ENCODE measurements at places on chromosomes 5 and 9.

DNA sequence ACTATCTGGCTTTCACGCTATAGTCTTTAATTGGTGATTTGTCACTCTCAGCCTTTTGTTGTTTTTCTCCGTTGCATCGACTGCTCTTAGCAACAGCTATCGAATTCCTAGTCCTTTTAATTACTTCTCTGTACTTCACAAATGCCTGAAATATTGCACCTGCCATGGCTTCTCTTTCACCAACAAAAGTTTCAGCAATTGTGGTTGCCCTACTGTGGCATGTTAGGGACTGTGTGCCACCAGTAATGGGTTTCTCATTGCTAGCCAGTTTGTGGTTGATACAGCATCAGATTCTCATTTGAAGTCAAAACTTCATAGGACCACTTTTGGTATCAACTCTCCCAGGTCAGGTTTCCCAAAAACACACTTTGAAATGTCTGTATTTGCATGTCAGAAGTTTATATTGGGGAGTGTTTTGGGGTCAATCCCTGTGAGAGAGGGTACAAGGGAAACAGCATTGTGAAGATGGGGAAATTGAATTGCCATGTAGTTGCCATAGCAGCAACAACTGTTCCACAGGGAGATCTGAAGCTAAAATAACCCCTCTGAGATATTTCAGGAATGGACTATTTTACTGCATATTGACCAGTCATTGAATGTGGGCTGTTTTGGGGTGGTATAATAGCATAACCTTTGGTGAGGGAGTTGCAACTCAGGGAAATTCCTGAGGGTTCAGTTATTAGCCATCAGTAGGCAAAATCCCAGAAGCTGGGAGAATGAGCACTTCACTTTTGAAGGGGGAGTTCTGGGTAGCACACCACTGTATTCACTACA lies 99.2 kb downstream of the WDR70 start:
- DNase-seq: no peak

- DNase-seq: no peak
Measured at GRCh38 chr5:53438486-53439472, 41.6 kb upstream of the FST start.

- DNase-seq: no peak
Measured at GRCh38 chr9:126723807-126724172, 81.0 kb upstream of the ZBTB43 start.

GRCh38 chr9:17003576-17004240 lies 131.1 kb upstream of the CNTLN start:
- peak; percentile 6 for DNase-seq

GRCh38 chr5:62284946-62285891 lies 20.8 kb upstream of the KIF2A start:
- DNase-seq: peak; percentile 19

DNA sequence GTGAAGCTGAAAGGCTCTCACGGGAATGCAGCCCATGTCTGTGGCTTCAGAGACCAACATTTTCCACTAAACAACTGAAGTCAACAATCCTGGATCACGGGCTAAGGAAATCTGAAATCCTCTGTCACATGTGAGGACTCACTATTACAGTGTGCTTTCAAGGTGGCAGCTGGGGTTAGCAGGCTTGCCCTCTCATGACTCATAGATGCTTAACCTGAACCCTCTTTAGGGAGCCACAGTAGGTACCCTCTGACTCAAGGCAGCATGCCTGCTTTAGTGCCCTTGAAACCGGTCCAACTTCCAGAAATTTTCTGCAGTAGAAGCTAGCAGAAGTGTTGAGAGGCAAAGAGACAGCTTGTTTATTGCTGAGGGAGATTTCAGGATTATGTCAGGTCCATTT lies 232.5 kb downstream of the GABRB2 start:
- no peak for DNase-seq

GRCh38 chr5:174533751-174534241 lies 190.6 kb upstream of the MSX2 start:
- DNase-seq: peak; percentile 87

- DNase-seq: no peak
Measured at GRCh38 chr5:52710972-52711596, 76.6 kb upstream of the ITGA1 start.

DNA sequence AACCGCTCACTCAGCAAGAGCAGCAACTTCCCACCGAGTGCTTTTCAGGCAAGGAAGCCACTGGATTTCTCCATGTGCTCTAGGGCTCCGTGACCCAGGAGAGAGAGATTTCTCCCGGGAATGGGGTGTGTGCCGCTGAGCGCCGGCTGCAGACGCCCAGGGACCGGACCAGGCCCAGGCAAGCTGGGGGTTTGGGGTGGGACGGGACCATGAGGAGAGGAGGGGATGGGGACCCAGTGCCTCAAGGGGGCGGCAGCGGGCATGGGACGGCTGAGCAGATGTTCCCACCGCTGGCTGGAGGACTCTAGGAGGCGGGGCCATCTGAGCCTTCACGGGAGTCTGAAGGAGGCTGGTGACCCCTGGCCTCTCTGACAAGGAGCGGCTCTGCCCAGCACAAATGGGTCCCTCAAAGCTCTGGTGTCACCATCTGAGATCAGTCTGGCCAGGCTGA lies 8.5 kb downstream of the LCN9 start:
- DNase-seq: no peak

DNA sequence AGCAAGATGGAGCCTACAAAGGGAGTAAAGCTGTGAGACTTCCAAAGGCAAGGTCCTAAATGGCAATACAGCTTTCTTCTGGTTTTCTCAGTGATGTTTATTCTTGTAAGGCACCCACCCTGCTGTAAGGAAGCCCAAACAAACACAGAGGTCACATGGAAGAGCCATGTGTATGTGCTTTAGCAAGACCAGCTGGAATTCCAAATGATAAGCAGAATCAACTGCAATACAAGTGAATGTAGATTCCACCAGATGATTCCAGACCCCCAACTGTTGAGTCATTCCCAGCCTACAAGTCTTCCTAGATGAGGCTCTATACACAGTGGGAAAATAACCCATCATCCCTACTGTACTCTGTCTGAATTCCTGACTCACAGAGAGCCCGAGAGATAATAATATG lies 122.8 kb downstream of the DEPDC1B start:
- DNase-seq: no peak

GRCh38 chr5:7186818-7187217 lies 209.1 kb upstream of the ADCY2 start:
- DNase-seq: no peak

- no peak for DNase-seq
Measured at GRCh38 chr5:124343451-124343867, 403.0 kb downstream of the ZNF608 start.

- no peak for DNase-seq
Measured at GRCh38 chr9:135563039-135563476, 1.5 kb downstream of the PAEP start.

DNA sequence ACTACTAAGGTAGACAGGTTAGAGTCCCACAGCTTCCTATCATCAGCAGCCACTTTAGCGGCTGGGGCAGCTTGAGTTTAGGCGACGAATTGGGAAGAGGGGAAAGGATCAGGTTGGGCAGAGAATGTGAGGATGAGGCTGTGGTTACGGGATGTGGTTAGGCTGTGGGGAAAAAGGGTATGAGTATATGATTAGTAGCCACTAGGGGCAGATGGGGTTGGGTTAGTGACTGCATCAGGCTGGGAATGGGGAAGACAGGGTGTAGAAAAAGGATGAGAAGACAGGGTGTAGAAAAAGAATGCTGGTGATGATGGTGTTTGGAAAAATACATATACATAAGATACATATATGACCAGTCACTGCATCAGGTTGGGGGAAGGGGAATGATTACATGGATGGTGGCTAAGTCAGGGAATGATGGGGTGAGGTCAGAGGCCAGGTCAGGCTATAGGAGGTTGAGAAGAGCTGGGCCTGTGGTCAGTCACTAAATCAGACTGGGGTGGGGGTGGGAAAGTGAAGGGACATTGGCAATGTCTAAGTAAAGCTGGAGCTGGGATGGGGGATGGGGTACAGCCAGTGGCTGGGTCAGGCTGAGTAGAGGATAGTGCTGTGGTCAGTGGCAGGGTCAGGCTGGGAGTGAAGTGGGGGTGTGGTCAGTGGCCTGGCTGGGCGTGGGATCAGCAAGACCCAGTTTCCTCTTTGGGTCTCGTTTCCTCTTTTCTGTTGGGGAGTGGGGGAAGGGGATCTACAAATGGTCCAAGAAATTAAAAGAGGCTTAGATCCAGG lies 2.1 kb downstream of the TLN1 start:
- DNase-seq: peak; percentile 86

DNA sequence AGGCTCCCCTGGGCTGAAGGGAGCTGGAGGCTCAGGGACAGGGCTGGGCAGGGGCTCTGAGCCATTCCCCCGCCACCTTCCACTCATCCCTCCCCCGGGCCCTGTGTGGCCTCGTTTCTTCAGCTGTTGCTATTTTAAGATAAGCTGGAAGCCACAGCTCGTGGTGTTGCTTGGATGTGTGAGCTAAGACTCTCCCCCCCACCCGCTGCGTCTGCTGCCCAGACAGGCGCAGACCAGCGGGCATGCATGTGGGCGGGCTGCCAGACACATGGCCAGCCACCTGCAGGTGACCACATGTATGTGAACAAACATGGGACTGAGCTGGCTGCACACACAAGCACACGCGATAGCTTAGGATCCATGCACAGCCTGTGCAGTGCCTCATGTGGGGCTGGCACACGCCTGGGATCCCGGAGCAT lies 8.7 kb downstream of the SNCB start:
- DNase-seq: no peak

DNA sequence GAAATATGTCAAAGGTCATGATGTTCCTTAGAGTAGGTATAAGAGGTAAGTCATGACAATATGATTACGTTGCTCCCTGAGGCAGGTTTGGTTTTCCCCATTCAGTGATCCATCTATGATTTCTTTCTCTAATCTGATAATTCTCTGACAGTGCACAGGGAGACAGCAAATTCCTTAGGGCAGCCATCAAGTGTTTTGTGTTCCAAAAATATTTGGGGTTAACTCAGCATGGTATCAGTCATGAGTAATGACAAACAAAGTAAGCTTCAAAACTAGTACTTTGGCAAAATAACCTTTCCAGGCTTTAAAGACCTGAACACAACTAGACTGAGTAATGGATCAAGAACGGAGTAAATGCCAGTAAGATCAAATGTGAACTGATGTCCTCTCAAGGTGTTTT lies 55.3 kb upstream of the SPATA31E1 start:
- no peak for DNase-seq

GRCh38 chr5:103909391-103909790 lies 346.8 kb upstream of the NUDT12 start:
- DNase-seq: no peak

- no peak for DNase-seq
Measured at GRCh38 chr5:77337246-77337645, 126.8 kb downstream of the PDE8B start.

- DNase-seq: no peak
Measured at GRCh38 chr9:109114670-109115069, 5.1 kb downstream of the TMEM245 start.

DNA sequence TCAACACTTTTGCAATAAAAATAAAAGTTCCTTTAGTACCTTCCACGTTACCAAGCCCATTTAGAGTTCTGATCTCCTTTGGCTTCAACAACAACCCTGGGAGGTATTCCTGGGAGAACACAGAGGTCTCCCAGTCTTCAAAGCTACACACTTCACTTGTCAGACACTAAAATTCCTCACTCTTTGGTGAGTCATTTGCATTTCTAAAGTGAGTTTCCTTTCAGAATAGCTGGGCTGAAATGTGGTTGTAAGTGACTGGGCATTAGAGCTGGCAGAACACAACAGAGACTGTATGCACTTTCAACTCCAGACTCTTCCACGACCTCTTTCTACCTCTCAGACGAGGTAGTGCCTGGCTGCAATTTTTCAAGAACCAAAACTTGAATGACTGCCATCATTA lies 11.5 kb upstream of the F2RL1 start:
- peak; percentile 32 for DNase-seq

GRCh38 chr5:50441493-50441955 lies 436 bp upstream of the EMB start:
- no peak for DNase-seq

GRCh38 chr5:80492741-80493140 lies 4.8 kb downstream of the FAM151B start:
- no peak for DNase-seq

- no peak for DNase-seq
Measured at GRCh38 chr5:172901788-172902496, 57.3 kb upstream of the RPL26L1 start.

DNA sequence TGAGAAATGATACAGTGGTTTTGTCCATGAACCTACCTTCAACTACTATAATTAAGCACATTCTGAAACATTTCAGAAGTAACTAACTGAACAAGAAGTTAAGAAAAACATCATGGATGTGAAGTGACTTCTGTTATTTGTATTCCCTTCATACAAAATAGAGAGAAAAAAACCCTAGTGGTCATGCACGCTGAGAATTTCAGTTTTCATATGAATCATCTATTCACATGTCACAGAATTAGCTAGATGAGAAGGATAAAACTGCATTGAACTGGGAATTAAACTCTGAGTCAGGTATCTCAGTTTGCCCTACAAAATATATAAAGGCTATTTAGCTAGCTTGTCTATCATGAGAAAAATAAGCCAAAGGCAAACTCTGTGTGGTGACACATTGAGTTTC lies 451.8 kb upstream of the FTMT start:
- DNase-seq: no peak

DNA sequence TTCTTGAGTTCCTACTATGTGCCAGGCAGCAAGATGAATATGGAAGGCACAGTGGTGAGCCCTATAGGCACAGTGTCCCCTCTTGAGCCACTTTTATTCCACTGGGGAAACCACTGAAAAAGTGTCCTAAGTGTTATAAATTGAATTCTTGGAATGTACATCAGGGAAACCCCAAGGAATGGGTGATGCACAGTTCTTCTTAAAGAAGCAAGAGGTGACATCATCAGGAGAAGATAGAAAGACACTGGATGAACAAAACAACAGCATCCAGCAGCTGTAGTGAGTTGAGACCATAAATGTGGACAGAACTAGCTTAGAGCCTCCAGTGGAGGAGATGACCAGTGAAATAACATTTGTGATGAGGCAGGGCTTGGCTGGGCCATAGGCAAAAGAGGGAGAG lies 199.2 kb upstream of the ANKRD55 start:
- DNase-seq: peak; percentile 30

DNA sequence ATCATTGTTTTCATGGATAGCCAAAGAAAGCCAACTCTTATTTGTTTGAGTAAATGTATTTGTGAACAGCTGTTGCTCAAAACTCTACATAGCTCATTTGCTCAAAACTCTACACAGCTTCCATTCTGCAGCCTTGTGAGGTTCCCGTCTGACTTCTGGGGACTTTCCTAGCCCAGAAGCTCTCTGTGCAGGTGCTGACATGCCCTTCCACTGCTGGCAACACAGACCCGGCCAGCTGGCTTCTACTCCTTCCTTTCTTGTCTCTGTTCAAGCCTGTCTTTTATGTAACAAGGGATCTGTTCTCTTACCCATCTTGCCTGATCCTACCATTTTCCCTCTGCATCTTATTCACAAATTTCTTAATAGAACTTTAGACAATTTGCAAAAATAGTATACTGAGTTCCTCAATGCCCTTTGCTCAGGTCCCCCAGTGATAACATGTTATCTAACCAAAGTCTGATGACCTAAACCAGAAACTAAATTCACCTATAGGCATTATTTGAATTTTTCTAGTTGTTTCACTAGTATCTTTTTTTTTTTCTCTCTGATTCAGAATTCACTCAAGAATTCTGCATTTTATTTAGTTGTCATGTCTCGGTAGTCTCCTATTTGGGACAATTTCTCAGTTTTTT lies 556.5 kb upstream of the SEMA6A start:
- no peak for DNase-seq
